ENCODE measurements at places on chromosomes 5 and 9.

DNA sequence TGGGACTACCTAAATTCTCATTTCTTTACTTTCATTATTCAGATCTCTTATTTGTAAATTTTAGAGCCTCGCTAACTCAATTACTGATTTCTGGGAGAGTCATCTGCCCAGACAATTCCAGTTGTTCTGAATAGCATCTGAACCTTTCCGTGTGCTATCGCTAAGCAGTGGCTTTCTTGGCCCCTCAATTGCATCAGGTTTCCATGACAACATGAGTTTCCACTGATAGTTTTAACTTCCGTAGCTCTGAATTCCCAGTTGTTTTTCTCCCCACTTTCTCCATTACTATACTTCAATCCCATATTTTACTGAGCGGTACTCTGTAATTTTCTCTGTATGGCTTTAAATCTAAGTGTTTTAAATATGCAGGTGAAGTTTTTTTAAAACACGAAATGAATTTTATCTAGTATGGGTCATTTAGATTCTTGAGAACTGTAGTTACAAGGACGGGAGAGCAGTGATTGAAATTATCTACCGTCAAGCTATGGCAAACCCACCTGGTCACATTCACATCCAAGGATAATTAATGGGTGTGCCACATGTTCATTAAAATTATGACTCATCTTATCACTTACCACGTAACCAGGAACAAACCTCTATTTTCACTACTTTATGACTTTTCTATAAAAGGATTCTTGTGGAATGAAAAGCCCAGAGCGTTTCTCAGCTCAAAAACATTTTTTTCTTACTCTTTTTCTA lies 223.5 kb upstream of the PCSK5 start:
- DNase-seq = no peak

GRCh38 chr9:97527626-97528528 lies 26.4 kb downstream of the TMOD1 start:
- no peak for DNase-seq

GRCh38 chr5:97400537-97400936 lies 217.5 kb upstream of the RIOK2 start:
- DNase-seq = no peak

GRCh38 chr5:132227485-132228240 lies at the start of gene P4HA2:
TSS of gene P4HA2 (minus strand) at chr5:132227853. CDS start at chr5:132218626, 9,227 bp downstream.
- peak; percentile 37 for DNase-seq

- no peak for DNase-seq
These were observed 82.1 kb downstream of the GIN1 start for GRCh38 chr5:103037673-103038455.

GRCh38 chr9:133030317-133031129 lies at the start of gene GTF3C5:
TSS of gene GTF3C5 (plus strand) at chr9:133030997. CDS start at chr9:133031012, 15 bp downstream.
- peak; percentile 83 for DNase-seq

GRCh38 chr9:91727316-91727861 lies 222.6 kb downstream of the ROR2 start:
- DNase-seq = peak; percentile 12

DNA sequence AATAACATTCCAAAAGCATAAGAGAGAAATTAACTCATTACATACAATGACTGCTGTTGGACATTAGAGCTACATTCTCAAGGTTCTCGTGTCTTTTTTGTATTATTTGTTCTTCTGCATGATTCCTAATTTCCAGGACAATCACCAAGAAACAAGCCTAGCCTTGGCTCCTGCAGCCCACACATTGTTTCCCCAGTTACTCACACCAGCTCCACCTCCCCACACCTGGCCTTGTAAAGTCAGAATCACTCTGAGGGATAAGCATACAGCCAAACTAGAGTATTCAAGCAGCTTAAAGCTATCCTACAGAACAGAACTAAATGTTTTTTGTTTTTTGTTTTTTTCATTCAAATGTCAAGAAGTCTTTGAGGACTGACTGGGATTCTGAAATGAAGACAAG lies 189.2 kb downstream of the HINT1 start:
- no peak for DNase-seq

DNA sequence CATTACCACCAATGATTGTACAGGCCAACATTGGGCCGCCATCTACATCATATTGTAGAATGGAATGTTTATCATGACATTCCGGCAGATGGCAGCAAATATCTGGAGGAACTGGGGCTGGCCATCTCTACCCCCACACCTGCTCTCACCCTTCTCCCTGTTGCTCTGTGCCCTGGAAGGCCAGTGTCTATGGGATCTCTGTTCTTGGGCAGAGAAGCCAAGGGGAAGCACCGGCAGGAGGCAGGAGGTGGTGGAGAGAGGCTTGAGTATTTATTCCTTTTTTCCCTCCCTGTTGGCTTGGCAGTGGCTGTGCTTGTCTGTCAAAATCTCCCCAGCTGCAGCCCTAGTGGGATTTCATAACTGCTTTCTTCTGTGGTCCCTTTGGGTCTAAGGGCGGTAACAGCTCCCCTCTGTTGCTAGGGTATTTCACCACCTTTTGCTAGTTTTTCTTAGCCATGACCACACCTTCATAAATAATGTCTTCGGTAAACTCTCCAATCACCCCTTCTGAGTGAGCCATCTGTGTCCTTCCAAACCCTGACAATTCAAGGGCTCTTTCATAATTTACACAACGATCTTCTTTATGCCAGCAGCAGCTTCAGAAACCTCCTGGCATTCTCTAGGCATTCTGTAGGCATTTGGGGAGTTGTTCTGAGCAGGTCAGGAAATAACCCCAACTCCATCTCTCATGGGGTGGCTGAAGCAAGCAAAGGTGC lies 225.8 kb downstream of the MELK start:
- DNase-seq = no peak

DNA sequence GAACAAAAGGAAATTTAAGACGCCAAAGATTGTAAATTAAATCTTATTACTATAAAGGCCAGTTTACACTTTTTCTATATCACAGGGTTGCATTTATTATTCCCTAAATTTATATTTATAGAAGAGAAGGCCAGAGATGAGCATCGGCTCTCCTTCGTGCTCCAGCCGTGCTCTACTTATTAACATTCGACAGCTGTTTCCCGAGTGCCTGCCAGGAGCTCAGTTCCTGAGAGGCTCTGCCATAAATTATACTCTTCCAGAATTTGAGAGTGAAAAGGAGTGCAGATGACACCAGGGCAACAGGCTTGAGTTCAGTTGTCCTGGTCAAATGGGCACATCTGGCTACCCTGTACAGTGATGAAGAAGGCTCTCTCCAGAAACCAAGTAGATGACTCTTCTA lies 70.1 kb downstream of the PCSK5 start:
- no peak for DNase-seq

DNA sequence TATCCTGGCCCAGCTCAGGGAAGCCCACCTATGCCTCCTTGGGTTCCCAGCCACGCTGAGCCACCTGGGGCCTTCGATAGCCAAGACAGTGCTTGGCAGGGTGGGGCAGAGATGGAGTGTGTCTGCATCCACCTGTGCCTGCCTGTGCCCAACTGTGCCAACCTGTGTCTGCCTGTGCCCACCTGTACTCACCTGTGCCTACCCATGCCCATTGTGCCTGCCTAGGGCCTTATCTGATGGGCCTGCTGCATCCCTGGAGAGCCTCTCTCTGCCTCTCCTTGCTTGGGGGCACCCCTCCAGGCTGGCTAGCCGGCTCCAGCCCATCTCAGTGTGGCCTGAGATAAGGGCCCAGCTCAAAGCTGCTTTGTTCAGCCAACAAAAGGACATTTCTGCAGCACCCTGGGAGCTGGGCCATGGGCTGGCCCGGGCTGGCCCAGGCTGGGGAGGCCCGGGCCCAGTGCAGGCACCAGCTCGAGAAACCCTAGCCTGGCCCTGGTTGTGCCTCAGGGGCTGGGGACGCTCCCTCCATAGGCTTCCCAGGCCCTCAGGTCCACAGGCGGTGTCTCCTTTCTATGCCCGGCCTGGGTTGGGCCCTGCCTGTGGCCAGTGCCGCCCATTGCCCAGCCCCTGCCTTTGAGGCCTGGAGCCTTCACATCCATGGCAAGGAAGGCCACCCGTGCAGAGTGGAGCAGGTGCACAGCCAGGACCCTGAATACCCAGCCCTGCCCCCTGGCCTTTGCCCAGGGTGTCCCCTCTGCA lies 37.3 kb upstream of the NOTCH1 start:
- DNase-seq = no peak
